ENCODE measurements at places on chromosomes 2 and 18.

DNA sequence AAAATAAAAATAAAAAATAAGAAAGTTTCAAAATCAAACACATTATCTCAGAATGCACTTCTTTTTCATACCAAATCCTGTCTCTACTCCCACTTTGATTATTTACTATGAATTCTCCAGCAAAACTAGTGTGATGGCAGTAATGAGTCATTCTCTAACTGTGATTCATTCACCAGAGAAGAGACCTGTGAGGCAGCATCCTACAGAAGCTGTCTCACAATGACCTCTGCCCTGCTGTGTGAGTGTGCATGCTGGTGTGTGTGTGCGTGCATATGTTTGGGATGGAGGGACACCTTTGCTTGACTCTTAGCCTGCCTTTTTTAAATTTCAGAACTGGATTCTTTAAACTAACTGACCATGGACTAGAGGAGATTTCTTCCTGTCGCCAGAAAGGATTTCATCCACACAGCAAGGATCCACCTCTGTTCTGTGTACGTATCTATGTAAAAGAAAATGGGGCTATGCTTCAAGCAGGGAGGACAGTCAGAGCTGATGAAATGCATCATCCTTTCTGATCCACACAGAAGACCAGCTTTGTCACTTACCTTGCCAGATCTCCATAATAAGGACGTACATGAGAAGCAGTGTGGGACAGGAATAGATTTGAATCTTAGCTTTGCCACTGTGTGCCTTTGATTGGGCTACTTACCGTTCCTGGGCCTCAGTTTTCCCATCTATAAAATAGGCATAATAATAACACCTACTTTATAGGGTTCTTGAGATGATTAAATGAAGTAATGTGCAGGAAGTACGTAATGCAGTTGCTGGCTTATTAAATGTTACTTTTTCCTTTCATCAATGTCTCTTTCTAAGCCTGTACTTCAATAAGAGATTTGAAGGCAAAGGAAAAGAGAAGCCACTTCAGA lies 31.2 kb downstream of the STAMBP start:
- DNase-seq, result no peak

GRCh38 chr2:219496825-219497494 lies 1.7 kb upstream of the GMPPA start:
- no peak for DNase-seq

DNA sequence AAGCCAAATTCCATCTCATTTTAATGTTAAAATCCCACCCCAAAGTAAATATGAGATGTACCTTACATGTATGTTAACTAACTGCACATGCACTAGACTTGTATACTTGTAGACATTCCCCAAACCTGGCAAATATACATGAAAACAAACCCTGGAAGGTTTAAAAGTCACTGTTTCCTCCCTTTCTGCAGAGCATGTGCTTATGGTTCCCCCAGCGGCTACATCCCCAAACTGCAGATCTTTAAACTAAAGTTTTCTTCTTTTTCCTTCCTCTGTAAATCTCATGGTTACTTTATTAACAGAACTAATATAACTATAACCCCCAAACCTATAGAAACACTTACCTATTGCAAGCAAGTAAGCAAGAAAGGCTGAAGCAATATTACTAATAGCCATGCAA lies 731.5 kb downstream of the LRP1B start:
- DNase-seq, result peak; percentile 23

GRCh38 chr2:37555457-37555856 lies 116.0 kb downstream of the CDC42EP3 start:
- peak; percentile 87 for DNase-seq

DNA sequence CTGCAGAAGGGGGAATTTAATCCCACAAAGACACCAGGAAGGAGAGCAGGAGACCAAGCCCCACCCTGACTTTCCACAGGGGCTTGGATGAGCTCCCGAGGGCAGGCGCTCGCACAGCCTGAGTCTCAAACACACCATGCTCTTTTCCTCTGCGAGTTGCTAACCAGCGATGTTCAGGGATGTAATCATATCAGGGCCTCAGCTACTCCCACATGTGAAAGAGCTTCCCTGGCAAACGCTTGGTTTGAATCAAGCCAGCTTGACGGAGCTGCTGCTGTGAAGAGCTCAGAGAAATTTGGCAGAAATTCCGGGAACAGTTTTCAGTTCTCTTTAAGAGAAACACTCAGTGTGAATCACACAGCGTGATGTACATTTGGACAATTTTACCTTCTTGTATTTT lies 385.8 kb downstream of the GALR1 start:
- no peak for DNase-seq

GRCh38 chr18:25341831-25342230 lies 10.1 kb downstream of the ZNF521 start:
- DNase-seq, result peak; percentile 29

DNA sequence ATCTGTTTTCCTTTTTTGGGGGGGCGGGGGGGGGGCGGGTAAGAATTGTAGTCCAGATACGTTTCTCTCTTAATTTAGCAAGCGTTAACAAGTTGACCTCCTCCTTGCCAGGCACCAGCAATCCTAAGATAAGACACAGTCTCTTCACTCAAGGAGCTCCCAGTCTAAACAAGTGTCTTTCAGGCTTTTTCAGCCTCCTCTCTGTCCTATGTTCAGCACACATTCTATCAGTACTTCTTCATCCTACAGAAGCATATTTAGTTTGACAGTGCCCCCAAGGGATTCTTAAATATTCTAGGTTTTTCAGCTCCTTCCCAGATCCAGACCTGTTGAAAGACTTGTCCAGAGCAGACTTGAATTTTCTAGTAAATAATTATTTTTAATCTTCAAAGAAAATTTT lies 2.7 kb downstream of the PPP1CB start:
- DNase-seq, result peak; percentile 61

GRCh38 chr2:32711219-32711618 lies 83.4 kb downstream of the TTC27 start:
- peak; percentile 26 for DNase-seq
